M059J (cell line): ENCODE measurements at places on chromosomes 1 and 21. TPM values are rescaled to one million over a fixed set of nuclear protein-coding genes. Genes with fewer than 3 reads are reported as not detected.
A peak's percentile ranks its signal among the peaks of the same experiment; 100 is the strongest.

DNA sequence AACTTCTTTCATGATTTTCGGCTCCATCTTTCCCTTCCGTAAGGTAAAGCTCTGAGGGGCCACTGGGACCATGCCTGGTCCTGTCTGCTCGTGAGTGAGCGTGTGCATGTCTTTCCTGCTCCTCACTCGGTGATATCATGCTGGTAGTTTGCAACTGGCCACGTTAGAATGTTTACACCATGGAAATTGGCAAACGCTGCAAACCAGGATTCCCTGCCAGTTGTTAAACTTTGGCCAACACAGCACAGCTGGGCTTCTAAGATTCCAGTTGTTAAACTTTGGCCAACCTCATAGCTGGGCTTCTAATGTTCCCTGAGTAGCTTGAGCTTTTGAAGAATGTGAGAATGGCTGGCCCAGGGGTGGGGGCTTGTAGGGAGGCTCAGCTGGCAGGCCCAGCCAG is 68.0 kb upstream of the ACTL8 start:
- DNase-seq, result no peak

Gene PTPRC
- 0.49 and 4.5 TPM in 2 replicates for total RNA-seq

GRCh38 chr1:85656256-85656655 is 52.0 kb downstream of the ZNHIT6 start:
- peak; percentile 37 for DNase-seq

DNA sequence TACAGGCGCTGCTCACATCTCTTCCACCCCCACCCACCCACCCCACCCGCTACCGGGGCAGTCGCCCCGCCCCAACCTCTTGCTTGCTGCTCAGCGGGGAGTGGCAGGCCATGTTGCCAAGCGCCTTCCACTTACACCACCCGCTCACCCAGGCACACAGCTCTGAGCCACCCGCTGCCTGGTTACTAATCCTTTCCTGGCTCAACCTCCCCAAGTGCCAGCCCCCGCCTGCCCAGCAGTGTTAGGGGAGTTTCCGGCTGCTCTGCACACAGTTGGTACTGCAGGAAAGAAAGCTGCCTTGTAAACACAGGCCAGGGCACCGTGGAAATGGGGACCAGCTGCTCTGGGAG is 56.2 kb downstream of the LACTBL1 start:
- no peak for DNase-seq

DNA sequence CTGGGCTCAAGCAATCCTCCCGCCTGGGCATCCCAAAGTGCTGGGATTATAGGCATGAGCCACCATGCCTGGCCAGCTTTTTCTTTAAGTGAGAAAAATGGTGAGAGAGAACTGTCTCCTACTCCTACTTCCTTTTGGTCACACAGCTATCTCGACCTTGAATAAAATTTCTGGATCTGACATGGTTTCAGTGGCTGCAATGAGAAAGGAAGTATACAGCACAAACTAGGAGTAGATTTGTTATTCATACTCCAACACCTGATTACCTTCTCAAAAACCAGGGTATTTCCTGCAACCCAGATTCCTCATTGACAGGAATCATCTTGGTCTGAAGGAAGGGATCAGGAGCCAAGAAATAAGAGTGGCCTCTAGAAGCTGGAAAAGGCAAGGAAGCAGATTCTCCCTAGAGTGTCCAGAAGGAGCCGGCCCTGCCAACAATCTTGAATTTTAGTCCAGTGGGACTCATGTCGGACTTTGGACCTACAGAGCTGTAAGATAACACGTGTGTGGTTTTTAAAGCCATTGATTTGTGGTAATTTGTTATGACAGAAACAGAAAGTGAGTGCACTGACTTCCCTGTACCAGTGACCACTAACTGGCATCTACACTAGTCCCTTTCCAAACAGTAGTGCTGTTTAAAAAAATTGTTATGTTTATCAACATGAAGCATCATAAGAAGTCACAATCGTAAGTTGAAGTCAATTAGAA is 516.6 kb downstream of the SMYD3 start:
- no peak for DNase-seq

Gene VANGL1
- 14.3 and 24.5 TPM in 2 replicates for total RNA-seq

Gene OR6K3
- not detected in 2 replicates for total RNA-seq

GRCh38 chr1:97128426-97128825 is 406.8 kb downstream of the PTBP2 start:
- DNase-seq, result no peak

Gene PTCH2
- 0.17 TPM in 1 of 2 replicates, not detected in the other for total RNA-seq

Gene FCRL1
- total RNA-seq, result not detected in 2 replicates

Gene PCBP3
- 0.10 TPM in 1 of 2 replicates, not detected in the other for total RNA-seq

DNA sequence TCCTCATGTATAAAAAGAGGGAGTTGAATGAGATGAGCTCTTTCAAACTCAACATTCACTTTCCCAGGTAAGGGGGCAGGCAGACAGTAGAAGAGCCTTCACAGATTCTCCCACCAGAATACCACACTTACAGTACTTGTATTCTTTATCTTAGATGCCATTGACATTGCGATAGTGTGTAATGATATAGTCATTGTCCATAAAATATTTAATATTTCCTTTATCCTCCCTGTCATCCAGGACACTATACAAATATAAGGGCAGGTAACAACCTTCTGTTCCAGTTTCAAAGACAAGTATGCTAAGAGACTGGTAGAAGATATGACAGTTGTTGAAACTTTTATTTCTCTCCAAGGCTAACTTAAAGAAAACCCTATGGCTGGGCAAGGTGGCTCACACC is 56.5 kb upstream of the MTF2 start:
- no peak for DNase-seq

Gene LCE1D
- total RNA-seq, result not detected in 2 replicates

GRCh38 chr1:29688471-29689365 is 452.4 kb downstream of the PTPRU start:
- DNase-seq, result peak; percentile 95

Gene TGFBR3
- 1.8 and 2.1 TPM in 2 replicates for total RNA-seq

GRCh38 chr1:48329486-48329885 is 107.0 kb downstream of the SLC5A9 start:
- no peak for DNase-seq

Gene RXFP4
- total RNA-seq, result not detected in 2 replicates

GRCh38 chr1:50605186-50605875 is 182.1 kb upstream of the DMRTA2 start:
- DNase-seq, result peak; percentile 49

Gene GBP7
- total RNA-seq, result not detected in 2 replicates

DNA sequence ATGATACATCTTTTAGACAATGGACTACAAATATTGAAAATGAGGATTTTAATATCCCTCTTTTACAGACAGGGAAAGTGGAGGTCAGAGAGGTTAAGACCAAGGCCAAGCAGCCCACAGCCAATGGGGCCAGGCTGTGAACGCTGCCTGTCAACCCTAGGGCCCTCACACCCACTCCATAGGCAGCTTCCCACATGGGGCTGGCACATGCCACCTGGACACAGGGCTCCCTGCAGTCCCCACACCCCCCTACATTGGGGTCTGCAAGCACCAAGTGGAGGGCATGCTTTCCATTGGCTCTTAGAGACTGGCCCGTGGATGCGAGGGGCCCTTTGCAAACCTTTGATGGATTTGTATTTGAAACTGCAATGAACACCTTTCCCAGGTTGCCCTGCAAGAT is 348.5 kb upstream of the VAMP3 start:
- no peak for DNase-seq

DNA sequence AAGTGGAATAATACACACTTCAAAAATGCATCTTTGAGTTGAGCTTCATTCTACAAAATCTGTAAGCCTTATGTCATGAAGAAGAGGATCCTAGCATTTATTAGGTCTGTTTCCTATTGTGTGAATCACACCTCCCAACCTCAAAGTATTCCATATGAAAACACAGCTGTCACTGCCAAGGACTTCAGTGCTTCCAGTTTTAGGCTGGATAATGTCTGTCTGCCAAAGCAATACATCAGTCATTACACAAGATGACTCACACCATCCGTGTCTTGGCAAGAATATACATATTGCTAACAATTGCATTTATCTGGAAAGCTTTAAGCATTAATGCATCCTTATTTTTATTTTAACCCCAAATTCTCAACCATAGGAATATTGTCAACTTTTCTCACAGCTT is 125.7 kb upstream of the TMPRSS15 start:
- DNase-seq, result peak; percentile 13
